ENCODE measurements at places on chromosomes 6 and 20.

- DNase-seq: no peak
Observed at GRCh38 chr20:32454164-32455145, 96.3 kb downstream of the ASXL1 start.

DNA sequence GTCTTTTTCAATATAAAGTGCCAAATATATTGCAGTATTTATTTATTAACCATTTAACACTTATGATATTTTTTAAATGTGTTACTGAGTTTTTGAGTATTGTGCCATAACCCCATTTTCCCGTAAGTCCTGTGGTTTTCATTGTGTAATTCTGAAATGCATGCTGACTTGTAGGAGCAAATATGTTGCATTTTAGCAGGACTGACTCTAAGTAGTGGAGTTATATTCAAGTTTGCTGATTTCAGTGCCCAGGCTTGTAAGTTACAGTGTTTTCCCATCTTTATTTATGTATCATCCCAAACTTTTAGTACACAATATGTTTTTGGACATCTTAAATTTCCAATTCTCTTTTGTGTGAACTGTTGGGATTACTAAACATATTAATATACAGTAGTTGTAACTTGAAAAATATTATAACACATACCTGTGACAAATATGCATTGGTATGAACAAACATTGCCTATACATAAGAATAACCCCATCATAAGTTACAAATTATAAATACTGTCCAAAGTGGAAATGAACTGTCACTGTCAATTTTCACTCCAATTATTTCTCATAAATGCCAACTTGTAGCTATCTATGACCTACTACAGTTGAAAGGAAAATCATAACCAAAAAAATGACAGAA lies 179.3 kb upstream of the RUNX2 start:
- no peak for DNase-seq

DNA sequence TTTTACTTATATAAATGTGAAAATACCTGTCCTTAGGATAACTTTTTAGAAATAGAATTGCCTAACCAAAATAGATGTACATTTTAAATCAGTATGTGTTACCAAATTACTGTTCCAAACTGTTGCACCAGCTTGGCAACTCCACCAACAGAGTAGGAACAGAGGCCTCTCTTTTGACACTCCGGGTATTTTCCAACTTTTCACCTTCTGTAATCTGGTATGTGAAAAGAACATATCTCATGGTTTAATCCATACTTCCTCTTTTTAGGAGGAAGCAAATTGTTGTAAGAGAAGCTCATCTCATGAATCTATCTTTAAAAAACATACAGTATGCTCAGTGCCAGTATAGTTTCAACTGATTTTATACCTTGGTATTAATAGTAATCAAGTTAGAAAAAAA lies 24.9 kb downstream of the RNF144B start:
- DNase-seq: no peak

GRCh38 chr6:132465530-132466485 lies 47.1 kb downstream of the STX7 start:
- DNase-seq: no peak

DNA sequence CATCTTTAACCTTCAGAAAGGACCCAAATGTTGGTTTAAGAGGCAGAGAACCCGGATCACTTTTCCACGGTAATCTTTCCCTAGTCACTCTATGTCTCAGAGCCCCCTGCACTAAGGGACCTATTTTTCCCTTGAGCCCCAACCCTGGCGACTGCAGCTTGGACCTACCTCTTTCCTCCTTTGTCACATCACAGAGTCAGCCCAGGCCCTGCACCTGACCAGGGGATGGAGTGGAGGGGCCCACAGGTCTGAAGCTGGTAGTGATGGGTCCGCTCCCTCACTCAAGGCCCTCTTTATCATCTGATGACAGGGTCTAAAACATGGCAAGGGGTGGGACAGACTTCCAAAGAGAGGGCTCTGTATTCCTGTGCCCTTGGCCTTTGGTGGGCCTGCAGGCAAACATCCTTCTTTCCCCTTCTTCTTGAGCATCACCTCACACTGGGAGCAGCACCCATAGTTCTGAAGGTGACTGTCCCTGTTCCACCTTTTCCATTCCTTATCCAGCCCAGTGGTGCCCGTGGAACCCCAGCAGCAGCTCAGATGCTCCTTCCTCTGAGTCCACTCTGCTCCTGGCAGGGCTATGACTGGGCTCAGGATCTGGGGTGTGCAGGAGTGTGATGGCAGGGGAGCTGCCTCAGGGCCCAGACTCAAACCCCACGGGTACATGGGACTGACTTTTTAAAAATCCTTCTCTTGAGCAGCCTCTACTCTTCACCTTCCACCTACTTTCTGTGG lies 6.3 kb downstream of the RAET1L start:
- no peak for DNase-seq

- DNase-seq: no peak
Observed at GRCh38 chr6:130585587-130585986, 219.8 kb downstream of the TMEM200A start.

- no peak for DNase-seq
Observed at GRCh38 chr6:163883984-163884383, 469.5 kb downstream of the QKI start.

GRCh38 chr6:73690056-73690455 lies 5.9 kb upstream of the CD109 start:
- DNase-seq: no peak
